ENCODE measurements at places on chromosomes 6 and 20.

DNA sequence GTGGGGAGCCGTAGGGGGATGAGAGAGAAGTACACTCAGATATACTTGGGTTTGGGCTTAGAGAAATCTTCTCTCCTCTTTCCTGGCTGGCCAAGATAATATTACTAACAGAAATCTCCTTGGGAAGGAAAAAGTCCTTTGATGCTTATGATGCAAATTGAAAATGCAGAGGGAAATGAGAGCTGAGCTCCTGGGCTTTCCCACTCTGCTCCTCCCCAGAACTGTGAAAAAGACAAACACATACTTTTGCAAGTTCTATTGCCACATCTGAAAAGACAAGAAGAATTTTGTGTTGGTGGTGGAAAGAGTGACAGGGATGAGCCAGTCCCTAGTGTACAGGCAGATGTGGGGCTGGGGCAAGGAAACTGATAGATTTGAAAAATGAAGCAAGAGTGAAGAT lies 185.9 kb downstream of the ANKRD60 start:
- DNase-seq, result no peak

DNA sequence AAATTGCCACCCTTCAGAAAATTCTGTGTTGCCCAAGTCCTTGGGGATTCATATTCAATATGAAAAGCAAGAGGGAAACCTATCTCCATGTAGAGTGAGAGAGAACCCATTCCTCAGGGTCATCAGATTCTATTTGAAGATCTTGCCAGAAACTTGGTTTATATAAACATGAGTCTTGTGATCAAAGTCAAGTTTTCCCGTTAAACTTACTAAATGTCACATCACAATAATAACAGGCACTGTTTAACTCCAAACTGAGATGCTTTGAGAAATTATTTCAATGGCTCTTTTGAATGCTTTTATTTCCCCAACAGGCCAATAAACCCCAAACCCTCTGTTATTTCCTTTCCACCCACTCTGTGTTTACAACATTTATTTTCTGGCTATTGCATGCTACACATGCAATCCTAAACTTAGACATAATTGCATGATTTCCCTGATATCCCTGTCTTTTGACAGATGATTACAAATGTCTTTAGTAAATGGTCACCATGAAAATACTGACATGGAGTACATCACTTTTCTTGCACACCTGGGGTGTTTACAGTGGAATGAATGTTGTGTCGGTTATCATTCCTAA lies 31.1 kb upstream of the SSTR4 start:
- DNase-seq, result no peak

DNA sequence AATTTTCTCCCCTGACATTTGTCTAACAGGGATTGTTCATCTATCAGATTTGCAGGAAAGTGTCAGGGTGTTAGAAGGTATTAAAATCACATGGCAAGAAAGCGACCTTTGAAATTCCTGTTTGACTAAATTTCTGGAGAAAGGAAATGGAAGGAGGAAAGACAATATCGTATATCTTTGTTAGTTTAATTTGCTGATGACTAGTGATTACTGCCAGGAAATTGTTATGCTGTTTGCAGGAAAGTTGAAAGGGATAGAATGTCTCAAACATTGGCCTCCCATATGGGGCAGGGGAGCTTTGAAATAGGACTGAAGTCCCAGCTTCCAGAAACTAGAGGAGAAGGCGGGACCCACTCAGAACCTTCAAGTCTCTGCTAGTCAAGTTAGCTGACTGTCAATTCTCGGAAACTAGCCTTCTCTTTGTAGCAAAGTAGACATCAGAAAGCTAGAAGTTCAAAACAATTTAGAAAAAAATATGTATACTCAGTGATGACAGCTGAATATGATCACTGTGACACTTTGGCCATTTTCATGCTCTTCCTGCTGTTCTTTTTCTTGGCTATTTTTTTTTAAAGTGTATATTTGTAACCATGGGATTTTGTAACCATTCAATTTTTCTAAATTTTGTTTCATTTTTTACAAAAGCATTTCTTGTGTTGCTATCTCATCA lies 53.4 kb upstream of the RALGAPA2 start:
- DNase-seq, result no peak

DNA sequence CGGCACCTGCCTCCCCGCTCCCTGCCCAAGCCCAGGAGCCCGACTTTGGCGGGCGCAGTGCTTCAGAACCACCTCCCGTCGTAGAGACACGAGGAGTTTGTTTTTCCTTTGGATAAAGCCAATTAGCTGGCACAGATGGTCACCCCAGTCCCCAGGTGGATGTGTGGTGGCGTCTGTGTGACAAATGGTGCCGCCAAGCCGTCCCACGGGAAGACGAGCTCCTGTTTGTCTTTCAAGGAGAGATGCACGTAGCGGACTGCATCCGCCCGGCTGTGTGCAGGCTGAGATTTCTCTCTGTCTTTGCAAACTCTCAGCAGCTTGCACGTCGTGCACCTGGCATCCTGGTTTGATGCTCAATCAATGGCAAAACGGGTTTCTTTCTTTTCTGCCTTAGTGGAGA lies 16.1 kb upstream of the MRGBP start:
- DNase-seq, result no peak

DNA sequence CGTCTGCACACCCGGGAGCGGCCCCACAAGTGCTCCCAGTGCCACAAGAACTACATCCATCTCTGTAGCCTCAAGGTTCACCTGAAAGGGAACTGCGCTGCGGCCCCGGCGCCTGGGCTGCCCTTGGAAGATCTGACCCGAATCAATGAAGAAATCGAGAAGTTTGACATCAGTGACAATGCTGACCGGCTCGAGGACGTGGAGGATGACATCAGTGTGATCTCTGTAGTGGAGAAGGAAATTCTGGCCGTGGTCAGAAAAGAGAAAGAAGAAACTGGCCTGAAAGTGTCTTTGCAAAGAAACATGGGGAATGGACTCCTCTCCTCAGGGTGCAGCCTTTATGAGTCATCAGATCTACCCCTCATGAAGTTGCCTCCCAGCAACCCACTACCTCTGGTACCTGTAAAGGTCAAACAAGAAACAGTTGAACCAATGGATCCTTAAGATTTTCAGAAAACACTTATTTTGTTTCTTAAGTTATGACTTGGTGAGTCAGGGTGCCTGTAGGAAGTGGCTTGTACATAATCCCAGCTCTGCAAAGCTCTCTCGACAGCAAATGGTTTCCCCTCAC lies 21.0 kb downstream of the PRDM1 start:
- DNase-seq, result no peak

- DNase-seq, result no peak
Measured at GRCh38 chr20:22394583-22394982, 189.8 kb downstream of the FOXA2 start.

GRCh38 chr6:43019152-43019551 lies 2.3 kb upstream of the RRP36 start:
- no peak for DNase-seq

DNA sequence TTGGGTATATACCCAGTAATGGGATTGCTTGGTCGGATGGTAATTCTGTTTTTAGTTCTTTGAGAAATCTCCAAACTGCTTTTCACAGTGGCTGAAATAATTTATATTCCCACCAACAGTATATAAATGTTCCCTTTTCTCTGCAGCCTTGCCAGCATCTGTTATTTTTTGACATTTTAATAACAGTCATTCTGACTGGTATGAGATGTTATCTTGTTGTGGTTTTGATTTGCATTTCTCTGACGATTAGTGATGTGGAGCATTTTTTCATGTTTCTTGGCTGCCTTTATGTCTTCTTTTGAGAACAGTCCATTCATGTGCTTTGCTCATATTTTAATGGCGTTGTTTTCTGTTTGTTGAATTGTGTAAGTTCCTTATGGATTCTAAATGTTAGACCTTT lies 641.6 kb downstream of the HACE1 start:
- DNase-seq, result peak; percentile 28

- no peak for DNase-seq
Measured at GRCh38 chr6:131139599-131139998, 4.3 kb downstream of the AKAP7 start.

DNA sequence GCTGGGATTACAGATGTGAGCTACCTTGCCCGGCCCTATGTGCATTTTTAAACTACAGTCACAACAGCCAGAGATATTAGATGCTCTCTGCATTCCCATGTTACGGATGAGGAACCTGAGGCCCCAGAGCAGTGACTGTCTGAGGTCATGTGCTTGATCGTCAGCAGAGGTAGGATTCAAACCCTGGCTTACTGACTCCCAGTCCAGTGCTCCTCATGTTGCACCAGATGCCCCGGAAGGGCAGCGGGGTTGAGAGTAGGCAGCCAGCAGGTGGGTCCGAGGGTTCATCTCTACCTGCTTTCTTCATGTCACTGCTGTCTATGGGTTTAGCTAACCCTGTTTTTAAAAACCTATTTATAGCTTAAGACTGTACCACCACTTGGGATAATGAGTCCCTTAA lies 9.3 kb upstream of the ZNF335 start:
- DNase-seq, result no peak

Measured in fibroblast of skin of abdomen (primary cell).